ENCODE measurements at places on chromosomes 11 and 22.

GRCh38 chr11:125314276-125315078 is 149.9 kb downstream of the PKNOX2 start:
- DNase-seq: no peak

GRCh38 chr22:33909075-33909458 is 11.2 kb downstream of the LARGE1 start:
- no peak for DNase-seq

- no peak for DNase-seq
Observed at GRCh38 chr11:65425105-65425970, 2.7 kb downstream of the NEAT1 start.

DNA sequence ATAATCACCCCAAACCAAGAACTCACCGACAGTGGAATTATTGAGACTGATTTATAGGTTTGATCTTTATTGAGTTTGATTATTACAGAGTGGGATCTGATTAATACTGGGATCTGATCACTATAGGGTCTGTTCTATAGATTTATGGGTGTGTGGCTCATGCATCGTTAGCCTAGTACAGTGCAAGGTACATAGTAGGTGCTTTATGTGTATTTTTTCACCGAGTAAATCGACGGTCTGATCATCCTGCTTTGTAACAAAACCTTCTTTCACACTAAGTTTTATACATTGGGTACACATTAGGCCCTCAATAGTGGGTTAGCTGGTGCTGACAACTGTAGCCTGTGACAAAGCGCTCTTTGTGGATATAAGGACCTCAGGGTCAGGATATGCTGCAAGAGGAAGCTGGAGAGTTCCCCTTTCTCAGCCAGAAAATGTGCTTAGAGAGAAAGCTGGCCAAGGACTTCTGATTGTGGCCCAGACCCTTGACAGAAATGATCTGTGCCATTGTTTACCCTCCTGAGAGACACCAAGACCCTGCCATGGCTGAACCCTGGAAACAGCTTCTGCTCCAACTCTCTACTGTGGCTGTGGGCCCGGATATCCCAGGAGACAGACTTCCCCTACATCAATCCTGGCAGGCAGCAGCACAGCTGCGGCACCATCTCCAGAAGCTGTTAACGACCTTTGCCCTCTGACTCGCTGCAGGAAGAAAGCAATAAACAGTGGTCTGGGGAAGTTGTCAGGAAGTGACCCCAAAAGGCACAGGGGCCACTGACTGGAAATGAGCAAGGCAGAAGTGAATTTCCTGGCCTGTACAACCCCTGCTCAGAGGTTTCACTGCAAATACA is 16.1 kb upstream of the TPP1 start:
- DNase-seq: no peak

- no peak for DNase-seq
Observed at GRCh38 chr11:20056950-20057943, 103.0 kb downstream of the DBX1 start.

DNA sequence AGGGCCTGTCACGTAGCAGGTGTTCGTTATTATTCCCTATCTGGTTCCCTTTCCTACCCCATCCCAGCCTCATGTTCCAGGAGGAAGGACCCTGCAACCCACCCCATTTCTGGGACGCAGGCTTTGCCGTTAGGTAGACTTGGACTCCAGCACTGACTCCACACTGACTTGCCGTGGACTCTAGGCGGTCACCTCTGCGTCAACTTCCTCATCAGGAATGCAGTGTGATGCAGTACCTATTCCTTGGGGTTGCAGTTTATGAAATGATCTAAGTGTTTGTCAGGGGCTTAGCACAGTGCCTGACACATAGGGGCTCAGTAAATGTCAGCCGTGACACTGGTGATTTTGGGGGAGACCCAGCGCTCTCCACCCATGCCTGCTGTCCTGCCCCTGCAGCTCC is 16.8 kb downstream of the DGKZ start:
- no peak for DNase-seq

GRCh38 chr11:121886005-121886734 is 229.8 kb downstream of the BLID start:
- DNase-seq: no peak

DNA sequence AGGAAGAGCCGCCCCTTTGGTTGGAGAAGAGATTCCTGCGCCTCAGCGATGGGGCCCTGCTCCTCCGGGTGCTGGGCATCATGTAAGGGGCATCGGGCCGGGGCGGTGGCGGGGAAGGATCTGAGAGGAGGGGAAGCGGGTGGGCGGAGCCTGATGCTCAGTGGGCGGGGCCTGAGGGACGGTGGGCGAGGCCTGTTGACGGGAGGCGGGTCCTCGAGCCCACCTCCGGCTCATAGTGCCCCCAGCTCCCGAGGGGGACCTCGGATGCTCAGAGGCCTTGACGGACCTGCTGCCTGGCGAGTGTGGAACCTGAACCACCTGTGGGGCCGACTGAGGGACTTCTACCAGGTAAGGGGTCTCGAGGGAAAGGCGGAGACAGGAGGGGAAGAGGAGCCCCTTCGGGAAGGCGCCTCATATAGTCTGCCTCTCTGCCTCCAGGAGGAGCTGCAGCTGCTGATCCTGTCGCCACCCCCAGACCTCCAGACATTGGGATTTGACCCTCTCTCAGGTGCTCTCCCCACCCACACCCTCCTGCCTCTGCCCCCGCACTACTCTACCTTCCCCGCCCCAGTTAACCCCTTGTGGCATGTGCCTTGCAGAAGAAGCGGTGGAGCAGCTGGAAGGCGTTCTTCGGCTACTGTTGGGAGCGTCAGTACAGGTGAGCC is 799 bp downstream of the CCDC88B start:
- no peak for DNase-seq

- no peak for DNase-seq
Observed at GRCh38 chr11:70200212-70200844, 2.8 kb upstream of the FADD start.

- no peak for DNase-seq
Observed at GRCh38 chr22:38843657-38844314, at the start of gene NPTXR. Gene NPTXR, minus strand, starts transcription at chr22:38844028.

DNA sequence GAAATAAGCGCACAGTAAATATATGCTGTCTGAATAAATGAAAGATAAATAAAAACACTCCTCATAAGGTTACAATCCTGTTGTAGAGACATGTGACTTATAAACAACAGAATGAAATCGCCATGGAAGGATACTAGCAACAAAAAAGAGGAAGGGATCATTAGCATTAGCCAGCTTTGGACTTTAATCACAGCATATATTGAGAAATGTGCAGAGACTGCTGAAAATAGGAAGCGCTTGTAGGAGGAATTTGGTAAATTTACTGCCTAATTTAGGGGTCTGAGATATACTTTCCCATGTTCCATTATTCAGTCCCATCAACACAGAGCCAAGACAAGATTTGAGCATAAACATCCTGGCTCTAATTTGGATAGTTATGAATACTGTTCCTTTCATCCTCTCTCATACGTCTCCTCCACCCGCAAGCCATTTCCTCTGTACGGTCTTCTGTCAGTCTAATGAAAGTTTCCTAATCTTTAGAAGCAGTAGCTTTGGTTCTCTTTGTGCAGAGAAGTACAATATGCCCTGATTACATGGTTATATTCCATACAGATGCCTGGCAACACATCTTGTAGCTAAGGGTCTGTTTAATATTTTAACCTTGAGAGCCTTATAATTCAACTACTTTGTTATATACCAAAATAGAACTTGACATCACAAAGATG is 37.1 kb upstream of the AKIP1 start:
- no peak for DNase-seq

GRCh38 chr22:22552630-22553029 is 6.4 kb downstream of the PRAME start:
- no peak for DNase-seq

GRCh38 chr22:36180038-36180880 is 19.7 kb upstream of the APOL3 start:
- no peak for DNase-seq

- no peak for DNase-seq
Observed at GRCh38 chr11:125443767-125444311, 52.2 kb downstream of the FEZ1 start.

DNA sequence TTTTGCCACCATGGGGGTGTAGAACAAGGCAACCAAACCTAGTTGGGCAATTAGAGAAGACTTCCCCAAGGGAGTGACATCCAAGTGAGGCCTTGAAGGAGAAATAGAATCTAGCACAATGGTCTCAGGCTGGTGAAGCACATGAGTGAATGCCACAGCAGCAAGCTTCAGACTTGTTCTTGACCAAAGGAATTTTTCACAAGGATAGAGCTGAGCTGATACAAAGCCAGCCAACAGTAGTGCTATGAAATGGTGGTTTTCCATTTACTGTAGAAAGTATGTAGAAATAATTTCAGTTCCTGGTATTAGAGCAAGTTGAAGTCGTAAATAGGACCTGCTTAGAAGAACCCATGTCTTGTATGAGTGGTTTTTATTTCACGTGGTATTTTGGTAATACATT is 148.3 kb upstream of the RASSF10 start:
- no peak for DNase-seq

DNA sequence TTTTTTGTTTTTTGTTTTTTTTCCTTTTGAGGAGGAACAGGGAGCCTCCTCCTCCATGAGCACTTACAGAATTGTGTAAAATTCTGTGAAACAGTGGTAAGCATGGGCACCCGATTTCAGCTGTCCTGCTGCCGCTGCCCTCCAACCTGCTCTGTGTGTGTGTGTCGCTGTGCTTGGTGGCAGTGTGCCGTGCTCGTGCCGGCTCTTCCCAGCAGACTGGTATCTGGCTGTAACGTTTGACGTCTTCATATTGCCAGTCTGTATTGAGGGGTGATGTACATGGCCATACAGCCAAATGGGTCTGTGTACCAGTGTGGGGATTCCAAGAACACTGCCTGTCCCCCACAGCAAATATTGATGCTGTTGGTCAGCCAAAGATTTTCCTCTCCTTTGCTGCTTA is 97.1 kb downstream of the CWC15 start:
- no peak for DNase-seq

DNA sequence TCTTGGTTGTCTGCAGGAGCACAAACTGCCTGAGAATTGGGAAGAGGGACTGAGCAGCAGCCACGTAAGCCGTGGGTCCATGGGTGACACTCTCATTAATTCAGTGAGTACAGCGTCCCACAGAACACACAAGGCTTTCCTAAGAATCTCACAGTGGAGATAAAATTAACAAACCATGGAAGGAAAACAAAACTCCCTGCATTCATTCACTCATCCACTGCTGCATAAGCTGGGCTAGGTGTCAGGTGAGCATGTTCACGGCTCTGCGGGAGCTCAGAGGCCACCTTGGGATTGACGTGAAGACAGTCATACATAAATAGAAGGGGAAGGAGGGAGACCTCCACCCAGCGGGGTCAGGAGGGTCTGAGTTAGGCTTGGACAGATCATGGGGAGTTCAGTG is 1442.7 kb downstream of the TBC1D22A start:
- no peak for DNase-seq

DNA sequence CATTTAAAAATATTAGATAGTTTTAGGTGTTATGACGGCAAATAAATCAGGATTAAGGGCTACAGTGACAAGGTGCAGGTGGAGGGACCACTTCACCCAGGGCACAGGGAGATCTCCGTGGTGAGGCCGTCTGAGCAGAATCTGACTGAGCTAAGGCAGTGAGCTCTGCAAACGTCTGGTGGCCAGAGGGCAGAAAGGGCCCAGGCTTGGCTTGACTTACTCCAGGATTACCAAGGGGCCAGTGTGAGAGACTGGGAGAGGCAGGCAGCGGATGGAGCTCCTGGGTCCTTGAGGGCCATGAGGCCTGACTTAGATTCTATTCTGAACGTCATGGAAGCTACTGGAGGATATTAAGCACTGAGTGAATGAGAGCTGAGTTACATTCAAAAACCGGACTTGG is 125.9 kb upstream of the B3GAT1 start:
- no peak for DNase-seq

GRCh38 chr22:46354176-46354992 is 18.9 kb downstream of the TRMU start:
- DNase-seq: no peak

DNA sequence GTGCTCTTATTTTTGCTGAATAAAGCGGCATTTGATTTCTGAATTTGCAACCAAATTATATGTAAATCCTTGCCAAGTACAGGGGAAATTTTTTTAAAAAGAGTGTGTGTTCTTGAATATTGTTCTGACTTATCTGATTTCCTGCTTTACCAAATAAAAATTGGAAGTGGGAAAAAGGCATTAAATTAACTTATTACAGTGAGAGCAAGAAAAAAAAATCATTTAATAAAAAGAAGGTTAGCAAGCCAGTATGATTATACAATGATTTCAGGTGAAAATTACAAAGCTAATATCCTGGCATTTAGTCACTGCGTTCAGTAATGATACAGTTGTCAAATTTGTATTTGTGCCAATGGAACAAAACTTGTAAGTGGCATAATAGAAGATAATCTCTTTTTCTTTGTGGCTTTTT is 82.1 kb upstream of the PPARA start:
- no peak for DNase-seq

- no peak for DNase-seq
Observed at GRCh38 chr22:49429066-49429465, 398.6 kb downstream of the BRD1 start.

- DNase-seq: no peak
Observed at GRCh38 chr22:27596133-27596870, 205.3 kb downstream of the MN1 start.

GRCh38 chr11:33869481-33870422 is 22.1 kb downstream of the LMO2 start:
- no peak for DNase-seq

DNA sequence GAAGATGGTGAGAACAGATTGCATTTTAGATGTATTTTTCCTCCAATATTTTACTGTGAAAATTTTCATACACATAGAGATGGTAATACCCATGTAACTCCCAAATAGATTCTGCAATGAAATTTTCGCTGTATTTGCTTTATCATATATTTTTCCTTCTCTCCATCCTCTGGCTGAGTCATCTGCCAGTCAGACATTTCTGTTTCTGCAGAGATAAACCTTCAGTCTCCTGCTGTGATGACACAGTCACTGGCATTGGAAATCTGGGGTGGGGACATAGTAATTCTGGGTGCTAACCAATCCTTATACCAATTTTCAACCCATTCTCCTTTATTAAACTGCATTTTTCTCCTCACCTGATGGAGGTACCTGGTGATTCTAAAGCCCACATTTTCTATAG is 33.7 kb downstream of the SVIP start:
- DNase-seq: no peak

- no peak for DNase-seq
Observed at GRCh38 chr11:63660972-63661371, 10.2 kb downstream of the ATL3 start.

DNA sequence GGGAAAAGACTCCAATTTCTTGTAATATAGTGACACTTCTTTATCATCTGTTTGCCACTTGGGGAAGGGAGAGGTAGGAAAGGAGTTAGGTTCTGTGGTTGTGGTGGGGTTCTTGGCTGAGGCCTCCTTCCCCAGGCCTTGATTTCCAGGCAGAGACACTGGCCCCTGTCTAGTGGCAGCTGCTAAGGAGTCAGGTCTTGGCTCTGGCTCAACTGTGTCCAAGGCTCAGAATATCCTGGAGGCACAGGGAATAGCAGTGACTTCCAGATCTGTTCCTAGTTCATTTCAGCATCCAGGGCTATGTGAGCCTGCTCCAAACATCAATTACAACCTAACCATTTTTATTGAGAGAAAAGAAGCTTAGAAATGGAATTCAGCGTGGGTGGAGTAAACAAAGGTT is 29.5 kb downstream of the PPFIBP2 start:
- DNase-seq: no peak
